GF-D8 (cell line): ENCODE measurements at places on chromosomes 11 and 22.

DNA sequence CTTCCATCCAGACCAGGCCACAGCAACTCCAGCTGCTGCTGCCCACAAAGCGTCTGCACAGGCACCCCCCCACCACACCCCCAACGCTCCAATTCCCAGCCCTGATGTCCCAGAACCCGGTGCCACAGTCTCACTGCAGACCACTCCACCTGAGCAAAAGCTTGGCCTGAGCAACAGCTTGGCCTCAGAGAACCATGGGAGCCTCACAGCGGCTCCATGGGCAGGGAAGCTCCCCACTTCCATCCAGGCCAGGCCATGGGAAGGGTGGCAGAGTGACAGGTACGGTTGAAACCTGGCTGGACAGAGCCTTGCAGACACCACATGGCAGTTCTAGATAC lies 13.2 kb downstream of the PLXNB2 start:
- no peak for DNase-seq

- DNase-seq, result no peak
Measured at GRCh38 chr11:133492895-133493294, 39.4 kb downstream of the OPCML start.

GRCh38 chr11:21264125-21264524 lies 594.7 kb downstream of the NELL1 start:
- no peak for DNase-seq

- DNase-seq, result no peak
Measured at GRCh38 chr11:104464691-104465090, 300.7 kb upstream of the PDGFD start.

DNA sequence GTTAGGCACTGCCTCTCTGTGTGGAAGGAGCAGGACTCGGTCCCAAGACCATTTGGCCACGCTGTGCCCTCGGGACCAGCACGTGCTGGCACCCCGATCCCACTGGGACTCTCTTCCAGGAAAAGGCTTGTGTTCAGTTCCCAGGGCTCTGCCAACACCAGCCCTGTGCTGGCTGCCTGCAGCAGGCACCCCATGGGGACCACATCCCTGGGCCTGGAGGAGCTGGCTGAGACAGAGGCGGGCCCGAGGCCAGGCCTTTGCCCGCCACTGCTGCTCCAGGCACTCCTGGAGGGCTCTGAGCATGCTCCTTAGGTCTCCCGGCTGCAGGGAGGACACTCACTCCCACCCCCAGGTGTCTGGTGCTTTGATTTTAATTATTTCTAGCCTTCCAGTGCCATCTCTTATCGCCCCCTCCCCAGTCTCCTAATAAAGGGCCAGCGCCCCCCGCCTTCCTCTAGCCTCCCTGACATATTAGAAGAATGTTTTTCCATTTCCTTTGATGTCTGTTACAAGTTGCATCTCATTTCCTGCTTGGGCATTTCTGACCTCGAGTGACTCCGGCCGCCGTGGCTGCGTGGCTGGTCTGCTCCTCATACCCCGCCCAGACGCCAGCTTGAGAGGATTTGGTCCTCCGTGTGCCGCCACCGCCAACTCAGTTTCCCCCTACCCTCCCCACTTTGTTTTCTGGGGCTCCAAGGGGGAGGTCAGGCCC lies 14.4 kb downstream of the CDKN1C start:
- no peak for DNase-seq
